ENCODE measurements at places on chromosomes 16 and 17.

DNA sequence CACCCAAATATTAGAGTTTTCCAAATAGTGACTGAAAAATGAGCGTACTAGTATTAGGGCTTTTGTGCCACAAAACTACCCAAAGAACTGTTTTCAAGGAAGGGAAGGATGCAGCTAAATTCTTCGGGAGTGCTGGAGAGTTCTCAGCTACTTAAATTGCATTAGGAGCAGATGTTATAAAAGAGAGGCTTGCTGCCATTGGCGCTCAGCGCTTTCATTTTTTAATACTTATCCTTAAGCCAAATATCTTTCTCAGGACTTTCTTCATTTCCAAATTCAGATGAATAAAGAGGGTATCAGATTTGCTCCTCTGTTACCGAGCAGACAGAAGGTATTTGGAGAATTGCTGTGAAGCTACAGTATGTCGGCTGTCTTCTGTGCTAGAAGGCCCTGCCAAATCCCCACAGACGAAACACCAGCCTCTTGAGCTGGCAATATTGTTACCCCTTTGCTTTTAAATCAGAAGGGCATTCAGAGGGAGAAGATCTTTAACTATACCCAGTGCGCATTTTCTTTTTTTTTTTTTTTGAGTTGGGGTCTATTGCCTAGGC, 47.2 kb upstream of the CLEC18A start:
- DNase-seq, result no peak

DNA sequence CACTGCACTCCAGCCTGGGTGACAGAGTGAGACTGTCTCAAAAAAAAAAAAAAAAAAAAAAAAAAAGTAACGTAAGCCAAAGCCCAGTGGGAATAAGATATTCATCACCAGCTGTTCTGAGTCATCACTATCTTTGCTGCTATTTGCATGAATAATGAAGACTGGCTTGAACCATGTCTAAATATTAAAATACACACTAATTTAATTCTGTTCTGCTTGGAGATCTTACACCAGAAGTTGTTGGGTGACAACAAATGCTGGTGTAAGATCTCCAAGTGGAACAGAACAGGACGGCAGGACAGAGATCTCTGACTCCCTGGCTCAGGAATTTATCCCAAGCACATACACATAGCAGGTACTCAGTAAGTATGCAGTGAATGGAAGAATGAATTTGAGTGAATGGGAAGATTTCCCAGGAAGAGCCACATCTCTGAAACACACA, 19.6 kb downstream of the DNAH17 start:
- DNase-seq, result peak; percentile 82

DNA sequence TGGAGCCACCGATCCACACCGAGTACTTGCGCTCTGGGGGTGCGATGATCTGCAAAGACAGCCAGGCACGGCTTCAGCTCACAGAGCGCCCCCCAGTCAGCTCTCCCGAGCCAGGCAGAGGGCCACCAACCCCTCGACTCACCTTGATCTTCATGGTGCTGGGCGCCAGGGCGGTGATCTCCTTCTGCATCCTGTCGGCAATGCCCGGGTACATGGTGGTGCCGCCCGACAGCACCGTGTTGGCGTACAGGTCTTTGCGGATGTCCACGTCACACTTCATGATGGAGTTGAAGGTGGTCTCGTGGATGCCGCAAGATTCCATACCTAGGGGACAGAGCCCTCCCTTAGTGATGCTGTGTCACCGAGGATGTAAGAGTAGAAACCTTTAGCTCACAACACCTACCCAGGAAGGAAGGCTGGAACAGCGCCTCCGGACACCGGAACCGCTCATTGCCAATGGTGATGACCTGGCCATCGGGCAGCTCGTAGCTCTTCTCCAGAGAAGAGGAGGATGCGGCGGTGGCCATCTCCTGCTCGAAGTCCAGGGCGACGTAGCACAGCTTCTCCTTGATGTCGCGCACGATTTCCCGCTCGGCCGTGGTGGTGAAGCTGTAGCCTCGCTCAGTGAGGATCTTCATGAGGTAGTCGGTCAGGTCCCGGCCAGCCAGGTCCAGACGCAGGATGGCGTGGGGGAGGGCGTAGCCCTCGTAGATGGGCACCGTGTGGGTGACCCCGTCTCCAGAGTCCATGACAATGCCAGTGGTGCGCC, 1.6 kb downstream of the ACTG1 start:
- DNase-seq, result no peak

GRCh38 chr17:57541472-57542394, 203.4 kb downstream of the CCDC182 start:
- peak; percentile 96 for DNase-seq

GRCh38 chr16:3716831-3717234, 491 bp downstream of the TRAP1 start:
- peak; percentile 40 for DNase-seq

DNA sequence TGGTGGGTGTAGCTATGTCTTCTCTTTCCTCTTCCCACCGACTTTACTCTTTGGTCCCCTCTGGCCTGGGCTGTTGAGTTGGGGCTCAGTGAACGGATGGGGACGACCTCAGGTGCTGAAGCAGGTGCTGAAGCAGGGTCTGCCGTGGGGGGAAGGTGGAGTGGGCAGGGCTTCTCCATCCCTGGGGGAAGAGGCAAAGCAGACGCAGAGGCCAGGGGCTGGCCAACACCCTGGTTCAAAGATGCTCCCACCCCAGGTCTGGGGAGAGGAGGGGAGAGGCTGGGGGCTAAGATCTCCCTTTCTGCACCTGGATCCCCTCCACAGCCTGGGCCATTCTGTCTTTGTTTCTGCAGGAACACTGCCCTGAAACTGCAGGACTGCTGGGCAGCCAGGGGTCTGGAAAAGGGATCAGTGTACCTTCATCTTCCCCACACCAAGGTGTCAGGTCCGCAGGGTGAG, 22.9 kb downstream of the ALOX12B start:
- no peak for DNase-seq

- no peak for DNase-seq
These were observed 181.5 kb upstream of the GSE1 start for GRCh38 chr16:85431431-85432124.

GRCh38 chr16:55949518-55949917, 74.3 kb upstream of the CES5A start:
- peak; percentile 8 for DNase-seq

DNA sequence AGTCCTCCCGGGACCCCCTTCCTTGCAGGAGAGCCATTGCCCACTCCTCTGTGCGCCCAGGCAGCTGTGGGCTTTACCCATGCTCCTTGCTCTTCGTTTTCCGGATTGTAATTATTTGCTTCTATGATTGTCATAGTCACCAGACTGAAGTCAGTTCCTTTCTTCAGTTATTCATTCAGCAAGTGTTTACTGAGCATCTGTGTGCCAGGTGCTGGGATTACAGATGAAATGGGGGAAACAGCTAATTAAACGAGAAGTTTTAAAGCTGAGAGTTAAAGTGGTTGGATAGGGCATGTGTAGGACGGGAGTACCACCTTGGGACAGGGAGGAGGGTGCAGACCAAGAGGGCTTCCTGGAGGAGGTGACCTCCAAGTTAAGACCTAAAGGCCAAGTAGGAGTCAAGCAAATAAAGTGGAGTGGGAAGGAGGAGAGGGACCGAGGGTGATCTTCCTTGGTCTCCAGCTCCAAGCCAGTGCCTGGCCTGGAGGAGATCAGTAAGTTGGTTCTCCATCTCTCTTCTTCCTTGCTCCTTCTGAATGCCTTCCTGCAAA, 126.6 kb downstream of the OR1D5 start:
- no peak for DNase-seq

- no peak for DNase-seq
These were observed 237.3 kb upstream of the TNRC6C start for GRCh38 chr17:77720946-77721845.

DNA sequence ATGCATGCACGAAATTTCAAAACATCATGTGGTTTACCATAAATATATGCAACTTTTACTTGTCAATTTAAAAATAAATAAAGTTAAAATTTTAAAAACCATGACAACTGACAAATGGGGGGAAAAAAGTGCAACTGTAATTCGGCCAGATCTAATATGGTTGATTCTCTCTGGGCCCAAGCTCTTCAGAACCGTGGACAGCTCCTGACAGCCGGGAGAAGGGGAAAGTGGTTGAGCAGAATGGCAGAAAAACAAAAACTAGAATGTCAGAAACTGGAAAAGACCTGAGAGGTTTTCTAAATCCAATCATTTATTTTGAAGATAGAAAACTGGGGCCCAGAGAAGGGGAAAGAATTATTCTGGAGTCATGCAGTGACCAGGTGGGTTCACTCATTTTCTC, 126.6 kb downstream of the TMEM132E start:
- no peak for DNase-seq

DNA sequence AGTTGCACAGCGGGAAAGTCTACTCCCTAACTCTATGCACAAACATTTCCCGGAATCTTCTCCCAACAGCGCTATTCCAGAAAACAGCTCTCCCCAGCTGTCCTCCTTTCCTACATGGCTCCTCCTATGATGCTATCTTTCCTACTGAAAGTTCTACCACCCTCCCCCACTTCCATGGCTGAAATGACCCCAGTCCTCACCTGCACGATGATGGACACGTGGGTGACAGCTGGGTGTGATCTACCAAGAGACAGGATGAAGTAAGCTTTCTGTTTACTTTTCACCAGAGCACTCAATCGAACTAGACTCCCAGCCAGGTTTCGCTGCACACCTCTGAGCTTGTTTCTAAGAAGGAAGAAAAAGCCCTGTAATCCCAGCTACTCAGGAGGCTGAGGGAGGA, 10.7 kb downstream of the CTC1 start:
- no peak for DNase-seq

DNA sequence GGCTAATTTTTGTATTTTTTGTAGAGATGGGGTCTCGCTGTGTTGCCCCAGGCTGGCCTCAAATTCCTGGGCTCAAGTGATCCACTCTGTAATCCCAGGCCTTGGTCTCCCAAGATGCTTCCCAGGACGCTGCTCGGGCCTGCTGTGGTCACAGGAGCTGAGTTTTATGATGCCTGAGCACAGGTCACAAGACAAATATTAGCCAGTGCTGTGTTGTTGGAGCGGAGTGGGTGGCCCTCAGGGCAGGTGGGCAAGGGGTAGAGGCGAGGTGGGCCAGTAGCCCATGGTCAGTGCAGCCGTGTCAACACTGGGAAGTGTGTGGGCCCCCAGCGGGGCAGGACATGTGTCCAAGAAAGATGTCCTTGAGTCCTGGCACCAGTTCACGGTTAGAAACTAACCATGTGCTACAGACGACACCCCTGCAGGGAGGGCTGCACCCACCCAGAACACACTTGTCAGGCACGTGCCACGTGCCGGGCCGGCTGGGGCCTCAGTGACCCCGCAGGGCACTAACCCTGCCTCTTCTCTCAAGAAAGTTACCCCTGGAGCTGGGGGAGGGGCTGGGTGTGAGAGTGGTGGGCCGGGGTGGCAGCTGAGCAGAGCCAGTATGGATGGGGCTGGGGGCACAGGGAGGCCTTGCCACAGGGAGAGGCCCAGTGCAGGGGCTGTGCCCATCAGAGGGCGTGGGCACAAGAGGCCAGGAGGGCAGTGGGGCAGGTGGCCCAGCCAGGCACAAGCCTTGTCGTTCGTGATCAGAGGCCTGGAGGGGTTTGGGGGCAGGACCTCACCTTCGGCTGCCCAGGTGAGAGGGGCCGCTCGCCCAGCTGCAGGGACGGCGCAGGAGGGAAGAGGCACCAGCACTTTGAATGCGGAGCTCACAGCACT, 103.1 kb upstream of the CHMP6 start:
- no peak for DNase-seq

- peak; percentile 73 for DNase-seq
These were observed 11.9 kb upstream of the DNASE1 start for GRCh38 chr16:3642397-3643094.

GRCh38 chr17:39700148-39700987, 504 bp downstream of the ERBB2 start:
- DNase-seq, result peak; percentile 48

- DNase-seq, result no peak
These were observed 460 bp upstream of the SLC13A2 start for GRCh38 chr17:28472871-28473497.

DNA sequence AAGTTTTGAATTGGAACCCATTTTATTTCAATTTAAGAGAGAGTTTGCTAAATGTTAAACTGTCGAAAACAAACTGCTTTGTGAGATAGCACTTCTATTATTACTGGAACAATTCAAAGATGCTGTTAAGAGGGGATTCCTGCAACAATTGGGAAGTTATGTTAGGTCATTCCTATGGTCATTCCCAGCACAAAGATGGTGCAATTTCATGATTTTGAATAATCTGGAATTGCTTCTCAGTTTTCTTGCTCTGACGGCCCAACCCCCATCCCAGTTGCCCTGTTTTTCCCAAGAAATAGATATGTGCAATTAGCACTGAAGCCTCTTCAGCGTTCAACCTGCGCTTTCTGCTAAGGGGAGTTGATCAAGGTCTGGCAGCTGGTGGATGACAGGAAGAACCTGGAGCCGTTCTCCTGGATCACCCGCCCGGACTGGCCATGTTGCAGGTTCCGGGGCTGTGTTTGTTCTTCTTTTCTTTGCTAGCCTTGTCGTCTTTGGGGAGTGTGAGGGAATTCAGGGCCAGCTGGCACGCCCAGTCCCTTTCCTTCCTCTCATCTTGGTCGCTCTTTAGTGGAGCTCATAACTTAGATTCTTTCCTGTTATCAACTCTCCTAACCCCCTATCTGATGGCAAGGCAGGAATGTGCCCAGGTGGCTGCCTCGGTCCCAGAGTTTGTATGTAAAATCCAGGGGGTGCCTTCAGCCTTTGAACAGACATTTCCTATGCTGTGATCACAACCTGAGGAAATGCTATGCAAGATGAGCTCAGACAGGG, 29.0 kb upstream of the IRF8 start:
- DNase-seq, result no peak

DNA sequence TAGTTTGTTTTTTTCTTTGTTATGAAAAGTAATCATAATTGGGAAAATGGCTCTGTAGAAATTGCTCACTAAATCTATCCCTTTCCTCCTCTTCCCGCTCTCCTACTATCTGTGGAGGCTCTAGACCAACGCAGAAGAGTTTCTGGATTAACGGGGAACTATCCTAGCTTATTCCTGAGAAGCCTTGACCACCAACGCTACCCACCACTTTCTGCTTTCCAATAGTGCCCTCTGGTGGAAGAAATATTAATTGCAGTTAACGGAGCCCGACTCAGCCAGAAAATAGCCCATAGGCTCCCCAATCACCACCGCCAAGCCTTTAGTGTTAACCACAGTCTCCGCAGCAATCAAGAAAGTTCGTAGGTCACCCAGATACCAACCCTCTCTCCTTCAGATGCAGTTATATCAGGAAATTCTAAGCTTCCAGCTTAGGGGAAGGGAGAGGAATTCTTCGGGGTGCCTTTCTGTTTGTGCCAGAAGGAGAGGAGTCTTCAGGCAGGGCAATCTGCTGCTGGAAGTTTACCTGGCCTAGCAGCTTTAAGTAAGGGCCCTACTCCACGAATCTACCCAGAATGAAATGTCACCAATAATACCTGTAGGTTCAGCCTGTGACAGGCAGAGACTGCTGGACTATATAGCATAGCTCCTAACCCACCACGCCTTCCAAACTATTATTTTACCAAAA, 23.0 kb upstream of the NSRP1 start:
- DNase-seq, result peak; percentile 70

- DNase-seq, result peak; percentile 73
These were observed 112.1 kb upstream of the FOXF1 start for GRCh38 chr16:86398201-86398600.

All from mesenchymal stem cell (in vitro differentiated cells and primary cell).